Putamen (tissue), 1 donor: ENCODE measurements at places on chromosomes 13 and 19.

DNA sequence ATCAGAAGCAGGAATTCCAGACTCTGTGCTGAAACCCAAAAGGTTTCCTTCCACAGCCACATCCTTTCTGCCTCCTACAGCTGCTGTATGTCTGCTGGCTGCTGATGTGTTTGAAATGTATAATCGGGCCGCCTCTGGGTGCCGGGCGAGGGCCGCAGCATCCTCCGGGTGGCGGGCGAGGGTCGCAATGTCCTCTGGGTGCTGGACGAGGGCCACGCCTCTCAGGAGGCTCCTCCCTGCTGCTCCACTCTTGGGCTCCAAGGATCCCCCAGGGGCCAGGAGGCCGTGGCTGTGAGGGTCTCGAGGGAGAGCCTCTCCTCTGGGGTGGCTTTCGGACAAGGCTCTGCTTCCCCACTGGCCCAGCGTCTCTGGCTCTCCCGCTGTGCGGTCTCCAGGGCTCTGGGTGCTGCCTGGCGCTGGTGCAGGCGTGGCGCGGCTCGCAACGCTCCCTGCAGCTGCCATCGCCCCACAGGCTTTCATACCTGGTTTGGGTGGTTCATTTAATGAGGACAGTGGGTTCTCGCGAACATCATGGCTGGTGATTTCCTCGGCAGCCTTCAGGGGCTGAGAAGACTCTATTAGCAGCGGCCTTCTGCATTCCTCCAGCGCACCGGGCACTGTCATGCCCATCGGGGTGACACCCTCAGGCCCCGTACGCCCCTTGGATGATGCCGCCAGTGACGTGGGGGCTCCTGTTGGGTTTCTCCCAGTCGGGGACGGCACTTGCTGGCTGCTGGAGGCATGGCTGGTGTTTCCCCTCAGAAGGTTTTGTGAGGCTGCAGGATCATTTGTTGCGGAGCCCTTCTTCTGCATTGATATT, 41.8 kb upstream of the GRTP1 start:
- DNase-seq: no peak

DNA sequence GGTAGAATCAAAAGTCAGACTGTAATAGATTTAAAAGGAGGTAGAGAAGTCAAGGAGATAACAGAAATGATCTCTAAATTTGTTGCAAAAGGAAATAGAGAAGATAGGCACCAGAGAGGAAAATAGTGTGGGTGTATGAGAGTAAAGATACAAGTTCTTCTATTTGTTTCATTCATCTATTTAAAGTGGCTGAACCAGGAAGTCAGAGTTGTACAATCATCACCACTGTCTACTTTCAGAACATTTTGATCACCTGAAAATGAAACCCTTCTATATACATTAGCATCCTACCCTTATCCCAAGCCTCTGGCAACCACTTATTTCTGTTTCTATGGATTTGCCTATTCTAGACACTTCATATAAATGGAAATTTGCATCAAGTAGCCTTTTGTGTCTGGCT, 36.7 kb downstream of the INTS6 start:
- no peak for DNase-seq

- no peak for DNase-seq
Measured at GRCh38 chr19:791567-792305, 5.5 kb upstream of the PTBP1 start.

- DNase-seq: no peak
Measured at GRCh38 chr13:95477187-95477586, 75.3 kb upstream of the CLDN10 start.

DNA sequence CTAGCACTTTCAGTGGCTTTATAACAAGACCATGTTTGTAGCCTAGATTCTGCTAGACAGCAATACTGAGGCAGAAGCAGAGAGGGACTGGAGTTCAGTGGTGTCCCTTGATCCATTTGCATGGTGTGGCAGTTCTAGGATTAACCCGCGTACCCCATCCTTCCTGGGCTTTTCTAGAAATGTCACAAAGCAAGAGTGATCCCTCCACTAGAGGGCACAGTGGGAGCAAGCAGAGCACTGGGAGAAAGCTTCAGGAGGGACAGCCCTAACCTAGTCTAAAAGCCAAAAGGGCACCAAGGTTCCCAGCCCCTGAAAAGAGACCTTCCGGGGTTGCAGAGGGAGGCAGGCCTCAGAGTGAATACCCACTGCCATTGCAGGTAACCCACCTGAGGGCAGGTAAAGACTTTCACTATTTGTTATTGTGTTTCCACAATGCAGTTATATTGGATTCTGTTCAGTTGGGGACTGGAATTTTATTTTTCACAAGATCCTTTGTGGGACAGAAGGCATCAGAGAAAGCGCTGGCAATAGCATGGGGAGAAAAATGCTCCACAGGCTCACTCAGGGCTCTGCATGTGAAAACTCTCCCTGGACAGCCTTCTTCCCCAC, 170.6 kb downstream of the FLT1 start:
- peak; percentile 20 for DNase-seq
